Activated CD4-positive, CD25-positive, alpha-beta regulatory T cell (primary cell): ENCODE measurements at places on chromosomes 16 and 17.

DNA sequence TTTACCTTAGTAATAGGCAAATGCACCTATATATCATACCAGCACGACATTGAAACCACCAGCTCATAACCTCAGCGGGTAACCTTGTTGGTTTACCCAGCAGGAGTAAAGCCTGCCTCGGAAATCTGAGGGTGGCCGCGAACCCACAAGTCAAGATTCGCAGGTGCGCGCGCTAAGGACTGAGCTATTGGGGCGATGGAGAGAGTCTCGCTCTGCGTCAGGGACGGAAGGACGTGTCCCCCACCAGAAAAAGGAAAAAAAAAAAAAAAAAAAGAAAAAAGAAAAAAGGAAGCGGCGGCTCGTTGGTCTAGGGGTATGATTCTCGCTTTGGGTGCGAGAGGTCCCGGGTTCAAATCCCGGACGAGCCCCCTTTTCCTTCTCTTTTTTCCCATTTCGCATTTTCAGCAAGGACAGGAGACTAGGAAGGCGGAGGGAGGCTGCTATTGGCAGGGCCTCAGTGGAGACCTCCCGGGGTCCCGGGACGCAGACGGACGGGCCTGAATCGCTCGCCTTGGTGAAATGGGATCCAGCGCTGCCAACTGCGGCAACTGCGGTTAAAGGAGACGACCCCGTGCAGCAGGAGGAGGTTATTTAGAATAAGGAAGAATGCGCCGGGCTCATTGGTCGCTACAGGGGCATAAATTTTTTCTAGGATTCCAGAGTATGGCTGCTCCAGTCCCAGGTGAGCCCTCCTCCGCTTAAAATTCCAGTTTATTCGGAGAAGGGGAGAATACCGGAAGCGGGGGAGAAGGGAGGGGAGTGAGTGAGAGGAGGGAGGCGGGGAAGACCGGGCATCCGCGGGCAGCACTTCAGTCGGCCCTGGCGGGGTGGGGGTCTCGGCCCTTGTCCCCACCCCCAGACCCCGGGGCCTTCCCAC lies at the start of gene OR1F1:
Gene OR1F1, plus strand, starts transcription at position 407 of the 877 bp plus-strand sequence.
- peak; percentile 36 for DNase-seq

DNA sequence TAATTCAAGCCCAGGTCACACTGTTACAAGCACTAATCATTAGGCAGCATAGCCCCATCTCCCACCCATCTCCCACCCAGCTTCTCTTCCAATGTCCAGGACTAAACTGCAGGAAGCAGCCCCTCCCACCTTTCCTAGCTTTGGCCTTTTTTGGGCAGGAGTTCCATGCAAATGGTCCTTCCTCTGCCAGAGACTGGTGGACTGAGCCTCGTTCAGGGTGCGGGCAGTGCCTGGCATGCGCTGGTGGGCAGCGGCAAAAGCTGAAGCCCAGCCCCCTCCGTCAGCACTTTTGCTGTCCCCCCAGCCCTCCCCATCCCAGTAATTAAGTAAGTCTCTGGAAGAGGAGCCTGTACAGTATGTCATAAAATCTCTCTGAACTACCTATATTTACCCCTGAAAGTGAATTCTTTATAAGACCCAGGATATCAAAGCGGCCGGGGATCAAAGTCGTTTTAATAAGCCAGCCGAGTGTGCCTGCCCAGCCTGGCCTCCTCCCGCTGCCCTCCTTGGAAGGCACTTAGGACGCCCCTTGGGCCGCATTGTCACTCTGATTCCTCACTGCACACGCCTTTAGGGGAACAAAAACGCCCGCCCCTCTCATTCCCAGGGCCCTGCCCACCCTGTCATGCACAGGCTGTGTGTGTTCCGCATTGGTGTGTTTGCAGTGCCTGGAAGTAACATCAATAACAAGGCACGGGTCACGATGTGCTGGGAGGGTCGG lies 109.9 kb downstream of the IRX5 start:
- DNase-seq: no peak

DNA sequence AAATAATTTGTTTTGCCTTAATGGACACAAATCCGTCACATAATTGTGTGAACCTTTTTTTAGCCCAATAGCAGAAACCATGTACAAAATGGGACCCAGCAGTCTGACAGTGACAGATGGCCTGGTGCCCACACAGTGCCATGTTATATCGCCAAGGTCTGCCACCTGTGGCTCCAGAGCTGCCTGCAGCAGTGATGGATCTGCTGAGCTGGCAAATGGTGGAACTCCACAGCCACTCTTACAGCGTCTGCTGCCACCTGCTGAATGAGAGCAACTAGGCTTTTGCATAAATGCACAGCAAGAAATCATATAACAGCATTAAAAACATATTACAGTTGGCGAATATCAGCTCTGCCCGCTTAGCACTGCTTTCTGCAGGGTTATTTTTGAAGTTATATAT lies 59.4 kb downstream of the NUP93 start:
- DNase-seq: no peak

GRCh38 chr16:62363501-62363900 lies 327.3 kb upstream of the CDH8 start:
- no peak for DNase-seq

DNA sequence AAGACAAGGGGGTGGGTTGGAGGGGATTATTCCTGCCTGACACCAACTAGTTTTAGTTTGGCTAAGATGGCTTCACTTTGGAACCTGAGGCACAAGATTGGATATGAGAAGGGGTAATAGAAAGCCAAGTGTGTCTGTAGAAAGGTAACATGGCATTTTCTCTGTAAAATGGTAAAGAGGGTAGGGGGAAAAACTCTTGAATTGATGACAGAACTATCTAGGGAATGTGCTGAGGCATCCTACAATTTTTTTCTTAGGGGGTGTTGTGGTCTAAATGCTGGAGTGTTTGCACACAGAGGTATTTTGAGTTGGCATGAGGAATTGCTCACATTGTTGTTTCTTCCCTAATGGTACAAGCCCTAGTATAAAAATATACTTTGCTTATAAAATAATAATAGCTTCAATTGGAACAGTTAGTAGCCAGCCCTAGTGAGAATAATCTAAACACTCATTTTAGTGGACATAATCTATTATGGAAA lies 25.8 kb downstream of the YPEL2 start:
- DNase-seq: no peak

DNA sequence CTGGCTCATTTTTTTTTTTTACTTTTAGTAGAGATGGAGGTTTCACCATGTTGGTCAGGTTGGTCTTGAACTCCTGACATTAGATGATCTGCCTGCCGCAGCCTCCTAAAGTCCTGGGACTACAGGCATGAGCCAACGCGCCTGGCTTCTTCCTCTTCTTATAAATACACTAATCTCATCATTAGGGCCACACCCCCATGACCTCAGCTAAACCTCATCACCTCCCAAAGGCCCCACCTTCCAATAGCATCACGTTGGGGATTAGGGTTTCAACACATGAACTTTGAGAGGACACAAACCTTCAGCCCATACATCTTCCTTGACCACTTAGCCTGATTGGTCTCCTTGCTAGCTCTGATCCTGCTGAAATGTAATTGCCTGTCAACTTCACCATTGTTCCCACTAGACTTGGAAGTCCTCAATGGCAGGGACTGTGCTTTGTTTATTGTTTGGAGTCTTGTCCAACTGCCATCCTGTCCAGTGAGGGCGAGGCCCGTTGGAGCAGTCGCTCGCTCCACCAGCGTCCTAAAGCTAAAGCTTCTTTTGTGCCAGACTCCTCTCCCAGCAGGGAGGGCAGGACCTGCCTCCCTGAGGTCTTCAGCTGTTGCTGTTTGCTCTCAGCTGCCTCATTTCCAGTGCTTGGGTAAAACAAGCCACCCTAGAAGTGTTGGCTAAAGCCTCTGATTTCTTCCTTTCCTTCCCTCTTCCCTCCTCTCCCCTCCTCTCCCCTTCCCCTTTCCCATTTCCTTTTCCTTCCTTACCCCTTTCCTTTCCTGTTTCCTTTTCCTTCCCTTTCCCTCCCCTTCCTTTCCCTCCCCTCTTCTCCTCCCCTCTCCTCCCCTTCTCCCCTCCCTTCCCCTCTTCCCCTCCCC lies 85.3 kb downstream of the HAPSTR1 start:
- DNase-seq: no peak

GRCh38 chr17:31481783-31482081 lies 90.3 kb downstream of the RAB11FIP4 start:
- no peak for DNase-seq

- no peak for DNase-seq
These were observed 105.9 kb downstream of the METRNL start for GRCh38 chr17:83185023-83186002.

DNA sequence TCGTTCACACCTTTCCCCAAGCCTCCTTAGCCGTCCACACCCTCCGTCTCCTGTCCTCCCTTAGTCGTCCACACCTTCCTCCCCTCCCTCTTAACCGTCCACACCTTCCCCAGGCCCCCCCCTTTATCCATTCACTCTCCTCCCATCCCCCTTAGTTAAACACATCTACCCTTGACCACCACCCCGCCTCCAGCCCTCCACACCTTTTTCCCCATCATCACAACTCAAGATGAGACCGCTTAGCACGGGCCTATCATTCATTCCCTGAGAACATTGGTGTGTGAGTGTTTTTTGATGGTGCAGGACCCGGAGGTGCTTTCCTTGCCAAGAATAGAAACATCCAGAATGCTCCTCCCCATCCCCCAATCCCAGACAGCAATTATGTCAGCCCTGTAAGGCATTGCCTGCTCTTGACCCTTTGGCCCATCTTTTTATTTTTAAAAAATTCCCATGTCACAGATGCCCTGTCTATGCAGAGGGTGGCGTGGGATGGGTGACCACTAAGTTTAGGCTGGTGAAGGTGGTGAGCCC lies 1.4 kb downstream of the TENT4B start:
- DNase-seq: no peak

GRCh38 chr17:7667656-7668406 lies 17.1 kb downstream of the ATP1B2 start:
- no peak for DNase-seq

DNA sequence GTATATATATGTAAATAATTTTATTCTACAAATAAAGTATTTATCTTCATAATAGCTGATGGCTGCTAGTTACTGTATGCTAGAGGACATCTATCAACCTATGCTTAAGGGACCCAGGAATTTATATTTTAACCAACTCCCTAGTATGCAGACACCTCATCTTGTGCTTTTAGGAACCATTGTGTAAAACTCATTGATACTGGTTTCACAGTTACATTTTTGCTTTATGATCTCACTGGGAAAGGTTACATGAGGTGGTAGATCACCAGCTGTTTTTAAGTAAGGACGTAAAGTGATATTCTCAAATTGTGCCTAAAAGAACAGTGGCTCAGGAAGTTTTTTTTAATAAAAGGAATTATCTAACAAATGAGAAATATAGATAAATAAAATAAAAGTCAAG lies 56.4 kb downstream of the VMP1 start:
- DNase-seq: no peak

- no peak for DNase-seq
These were observed 57.2 kb upstream of the CACNG5 start for GRCh38 chr17:66777689-66778225.

- DNase-seq: no peak
These were observed 634.8 kb downstream of the KCNJ2 start for GRCh38 chr17:70804161-70804560.

GRCh38 chr17:18257268-18257981 lies 1.1 kb downstream of the FLII start:
- DNase-seq: no peak

DNA sequence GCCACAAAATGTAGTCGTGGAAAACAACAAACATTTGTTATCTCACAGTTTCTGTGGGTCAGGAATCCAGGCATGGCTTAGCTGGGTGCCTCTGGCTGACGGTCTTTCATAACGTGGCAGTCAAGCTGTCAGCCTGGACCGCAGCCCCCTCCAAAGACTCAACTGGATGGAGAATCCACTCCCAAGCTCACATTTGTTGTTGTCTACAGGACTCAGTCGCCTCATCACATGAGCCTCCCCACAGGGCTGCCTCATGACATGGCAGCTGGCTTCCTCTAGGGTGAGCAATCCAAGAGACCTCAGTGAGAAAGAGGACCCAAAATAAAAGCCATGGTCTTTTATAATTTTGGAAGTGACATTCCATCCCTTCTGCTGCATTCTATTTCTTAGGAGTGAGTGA lies 34.7 kb upstream of the AKAP1 start:
- DNase-seq: no peak

DNA sequence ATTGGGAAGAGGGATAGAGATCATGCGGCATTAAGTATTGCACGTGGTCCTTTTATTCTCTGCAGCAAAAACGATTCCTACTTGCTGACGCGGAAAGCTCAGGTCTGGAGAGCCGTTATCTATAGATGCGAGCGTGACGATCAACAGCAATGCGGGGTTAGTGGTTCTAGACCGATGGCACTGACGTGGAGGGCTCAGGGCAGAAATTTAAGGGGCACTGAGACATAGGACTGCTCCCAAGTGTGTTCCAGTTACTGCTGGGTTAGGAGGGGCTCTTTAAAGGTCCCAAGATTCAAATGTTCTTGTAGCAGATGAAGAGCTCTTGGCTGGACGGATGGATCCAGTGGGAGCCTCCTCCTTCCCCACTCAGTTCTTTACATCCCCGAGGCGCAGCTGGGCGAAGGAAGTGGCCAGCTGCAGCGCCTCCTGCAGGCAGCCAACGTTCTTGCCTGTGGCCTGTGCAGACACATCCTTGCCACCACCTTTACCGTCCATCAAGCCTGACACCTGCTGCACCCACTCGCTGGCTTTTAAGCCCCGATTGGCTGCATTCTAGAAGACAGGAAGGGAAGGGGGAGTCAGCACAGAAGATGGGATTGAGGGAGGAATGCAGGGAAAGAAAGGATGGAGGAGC lies 732 bp upstream of the EXOSC6 start:
- DNase-seq: peak; percentile 11

DNA sequence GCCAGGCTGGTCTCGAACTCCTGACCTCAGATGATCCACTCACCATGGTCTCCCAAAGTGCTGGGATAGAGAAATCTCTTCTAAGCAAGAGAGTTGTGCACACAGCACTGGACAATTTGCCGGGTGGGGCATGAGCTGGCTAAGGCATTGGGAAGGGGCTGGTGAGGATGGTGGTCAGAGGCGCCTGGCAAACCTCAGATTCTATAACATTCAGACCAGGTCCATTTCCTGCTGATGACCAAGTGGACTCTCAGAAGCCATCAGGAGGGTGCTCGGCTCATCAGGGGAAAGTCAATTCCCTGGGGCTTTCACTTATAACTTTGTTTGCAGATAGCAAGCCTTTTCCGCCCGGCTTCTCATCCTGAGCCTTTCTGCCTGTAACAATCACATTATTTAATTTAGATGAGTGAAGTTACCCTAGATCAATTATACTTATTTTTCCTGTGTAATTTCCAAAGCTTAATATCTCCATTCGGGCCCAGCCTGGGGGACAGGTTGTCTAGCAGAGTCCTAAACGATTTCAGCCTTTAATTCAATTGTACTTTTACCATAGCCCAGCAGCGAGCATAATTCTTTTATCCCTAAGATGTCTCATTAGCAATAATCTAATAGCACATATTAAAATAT lies 15.0 kb upstream of the SLC6A2 start:
- DNase-seq: no peak

- no peak for DNase-seq
These were observed 131.9 kb downstream of the NPIPB5 start for GRCh38 chr16:22642416-22643088.
